ENCODE measurements at places on chromosomes 1 and 21.

- DNase-seq: peak; percentile 21
Measured at GRCh38 chr1:110524311-110525248, 5.6 kb upstream of the KCNA10 start.

GRCh38 chr1:33339413-33339812, 18.5 kb upstream of the A3GALT2 start:
- no peak for DNase-seq

DNA sequence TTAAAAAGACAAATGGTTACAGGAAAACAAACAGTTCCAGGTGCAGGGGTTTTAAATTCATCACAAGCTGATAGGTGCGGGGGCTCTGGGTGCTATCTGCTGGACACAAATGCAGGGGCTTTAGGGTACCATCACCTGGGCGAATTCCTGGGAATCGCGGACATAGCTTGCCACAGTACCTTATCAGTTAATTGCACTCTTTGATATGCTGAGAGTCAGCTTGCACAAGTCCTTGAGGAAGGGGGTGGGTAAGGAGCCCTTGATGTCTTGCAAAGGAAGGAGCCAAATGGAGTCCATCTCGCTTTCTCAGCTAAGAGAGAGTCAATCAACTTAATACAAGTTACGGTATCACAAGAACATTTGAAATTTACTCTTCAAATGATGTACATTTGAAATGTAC, 25.4 kb upstream of the TMEM54 start:
- no peak for DNase-seq

- DNase-seq: no peak
Measured at GRCh38 chr1:27130798-27131197, 24.1 kb downstream of the SLC9A1 start.

DNA sequence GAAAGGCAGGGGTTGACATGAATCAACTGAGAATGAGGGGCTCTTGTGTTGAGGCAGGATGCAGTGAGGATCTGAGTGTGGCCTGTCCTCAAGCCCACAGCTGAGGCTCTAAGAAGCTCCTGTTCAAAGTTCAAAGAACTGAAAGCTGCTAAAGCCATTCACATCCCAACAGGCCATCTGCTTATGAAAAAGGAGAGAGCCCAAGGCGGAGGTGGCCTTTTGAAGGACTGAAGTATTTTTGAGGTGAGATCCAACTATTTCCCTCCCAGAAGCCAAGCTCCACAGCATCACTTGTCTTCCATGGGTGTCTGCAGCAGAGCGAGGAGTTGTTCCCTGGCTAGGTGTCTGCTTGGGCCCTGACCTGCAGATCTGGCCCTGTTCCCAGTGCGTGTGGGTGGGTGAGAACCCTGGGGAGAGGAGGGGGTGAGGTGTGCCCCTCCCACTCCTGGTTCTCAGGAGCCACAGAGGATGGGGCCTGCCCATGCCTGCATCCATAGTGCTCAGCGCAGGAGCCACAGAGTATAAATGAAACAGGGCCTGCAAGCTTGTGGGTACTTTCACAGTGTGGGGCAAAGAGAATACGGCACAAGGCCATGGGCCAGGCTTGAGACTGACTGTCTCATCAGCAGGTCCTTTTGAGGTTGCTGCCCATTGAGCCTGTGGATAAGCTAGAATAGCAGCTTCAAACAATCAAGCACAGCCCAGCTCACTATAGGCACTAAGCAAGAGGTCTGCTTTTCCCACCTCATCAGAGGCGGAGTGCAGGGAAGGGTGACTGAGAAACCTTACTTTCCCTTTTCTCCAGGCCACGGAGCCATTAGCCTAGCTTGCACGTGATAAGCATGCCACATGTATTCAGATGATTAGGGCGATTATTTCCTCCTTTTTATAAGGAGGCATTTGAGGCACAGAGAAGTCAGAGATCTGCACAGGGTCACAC, 15.7 kb downstream of the REG4 start:
- DNase-seq: no peak

DNA sequence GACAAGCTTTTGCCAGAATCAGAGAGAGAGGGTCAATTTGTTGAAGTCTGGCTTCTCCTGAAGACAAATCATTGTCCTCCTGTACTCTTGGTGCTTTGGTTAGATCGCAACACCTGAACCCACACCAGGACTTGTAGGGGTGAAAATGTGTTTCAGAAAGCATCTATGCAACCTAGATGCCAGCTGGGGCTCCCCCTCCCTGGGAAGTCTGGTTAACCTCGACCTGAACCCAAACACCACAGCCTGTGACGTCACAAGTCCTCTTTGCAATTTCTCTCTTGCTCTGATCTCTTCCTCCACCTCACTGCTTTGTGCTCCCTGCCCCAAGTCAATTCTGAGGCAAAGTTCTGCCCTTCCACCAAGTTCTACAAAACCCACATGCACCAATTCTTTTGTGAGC, 42.8 kb upstream of the USP24 start:
- peak; percentile 10 for DNase-seq

GRCh38 chr21:44753357-44753756, 42.0 kb upstream of the TSPEAR start:
- no peak for DNase-seq

GRCh38 chr1:10216090-10216749, 5.8 kb downstream of the KIF1B start:
- DNase-seq: no peak

GRCh38 chr1:29756901-29757725, 520.8 kb downstream of the PTPRU start:
- DNase-seq: no peak

- DNase-seq: no peak
Measured at GRCh38 chr1:222181191-222181590, 366.7 kb downstream of the HHIPL2 start.

DNA sequence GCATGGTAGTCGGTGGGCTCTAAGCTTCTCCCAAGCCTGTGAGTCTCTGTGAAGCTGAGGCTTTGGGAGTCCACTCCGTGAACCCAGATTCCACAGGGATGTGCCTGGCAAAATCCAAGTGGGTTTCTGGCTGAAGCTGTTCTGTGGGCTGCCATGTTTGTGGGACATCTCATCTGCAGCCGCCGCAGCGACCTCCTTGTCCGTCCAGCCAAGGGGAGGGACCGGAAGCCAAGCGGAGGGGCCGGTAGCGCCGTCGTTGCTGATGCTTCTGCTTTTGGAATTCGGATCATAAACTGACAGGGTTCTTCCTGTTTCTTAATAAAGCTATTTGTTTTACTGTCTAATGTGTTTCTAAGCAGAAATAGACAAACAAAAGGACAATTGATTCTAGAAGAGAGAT, 13.3 kb downstream of the KIF26B start:
- no peak for DNase-seq

DNA sequence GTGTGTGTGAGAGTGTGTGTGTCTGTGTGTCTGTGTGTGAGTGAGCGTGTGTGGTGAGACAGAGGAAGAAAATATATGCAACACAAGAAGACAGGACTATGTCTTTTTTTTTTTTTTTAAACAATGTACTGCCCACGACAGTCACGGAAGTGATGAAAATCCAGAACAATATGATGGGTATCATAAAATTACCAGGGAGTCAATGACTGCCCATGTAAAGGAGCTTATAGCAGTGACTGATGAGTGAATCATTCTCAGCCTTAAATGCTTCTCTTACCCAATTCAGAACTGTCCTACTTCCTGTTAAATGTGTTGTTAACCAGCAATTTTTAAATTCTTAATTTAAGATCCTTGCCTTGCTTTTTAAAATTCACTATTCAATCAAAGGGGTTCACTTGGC, 46.6 kb downstream of the RGS7 start:
- DNase-seq: no peak

GRCh38 chr1:112247036-112247597, 148.9 kb upstream of the CTTNBP2NL start:
- no peak for DNase-seq

GRCh38 chr1:153957744-153958110, 685 bp downstream of the CRTC2 start:
- DNase-seq: no peak

GRCh38 chr1:112250892-112251291, 145.1 kb upstream of the CTTNBP2NL start:
- DNase-seq: no peak

DNA sequence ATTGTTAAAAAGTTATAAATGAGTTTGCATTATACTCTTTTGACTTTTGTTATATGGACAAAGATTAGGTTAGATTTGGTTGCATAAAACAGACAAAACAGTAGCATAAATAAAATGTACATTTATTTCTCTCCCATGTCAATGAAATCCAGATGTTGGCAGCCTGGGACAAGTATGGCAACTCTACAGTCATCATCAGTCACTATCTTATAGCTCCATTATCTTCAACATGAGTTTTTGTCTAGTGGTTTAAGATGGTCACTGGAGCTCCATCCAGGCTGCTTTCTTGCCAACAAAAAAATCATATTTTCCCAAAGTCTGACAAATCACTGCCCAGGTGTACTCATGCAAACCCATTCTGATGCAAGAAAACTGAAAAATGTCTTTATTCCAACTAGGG, 83.8 kb downstream of the CD58 start:
- no peak for DNase-seq

DNA sequence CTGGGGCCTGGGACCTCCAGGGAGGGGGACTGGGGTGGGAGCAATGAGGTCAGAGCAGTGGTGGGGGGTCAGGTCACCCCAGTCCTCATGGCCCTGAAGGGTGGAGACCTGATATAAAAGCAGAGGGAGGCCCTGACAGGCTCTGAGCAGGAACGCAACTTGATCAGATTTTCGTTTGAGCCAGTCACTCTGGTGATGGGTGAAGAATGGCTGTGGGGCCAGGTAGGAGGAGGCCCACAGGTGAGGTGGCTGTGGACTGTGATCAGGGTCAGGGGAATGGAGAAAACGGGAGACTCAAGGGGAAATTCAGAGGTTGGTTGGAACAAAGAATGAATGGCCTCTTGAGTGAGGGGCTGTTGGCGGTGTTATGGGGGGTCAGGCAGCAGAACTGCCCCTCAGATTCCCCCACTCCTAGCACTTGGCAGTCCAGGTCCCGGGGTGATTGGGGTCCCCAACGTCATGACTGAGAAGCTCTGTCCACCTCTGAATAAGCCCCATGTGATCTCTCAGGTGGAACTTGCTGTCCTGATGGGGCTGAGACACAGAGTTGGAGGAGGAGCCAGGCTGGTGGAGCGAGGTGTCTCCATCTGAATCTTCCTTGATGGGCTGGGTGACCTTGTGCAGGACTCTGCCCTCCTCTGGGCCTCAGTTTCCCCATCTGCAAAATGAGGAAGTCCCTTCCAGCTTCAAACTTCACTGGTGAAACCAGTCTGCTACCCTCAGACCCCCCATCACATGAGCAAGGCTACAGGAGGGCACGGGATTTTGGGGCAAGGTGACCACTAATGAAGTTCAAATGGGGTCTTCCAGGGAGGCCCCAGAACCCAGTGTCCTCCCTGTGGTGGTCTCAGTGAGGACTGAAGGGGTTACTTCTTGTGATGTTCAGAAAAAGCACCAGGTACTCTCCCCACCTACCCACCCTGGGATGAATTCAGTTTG, 683.0 kb downstream of the MATN1 start:
- no peak for DNase-seq

DNA sequence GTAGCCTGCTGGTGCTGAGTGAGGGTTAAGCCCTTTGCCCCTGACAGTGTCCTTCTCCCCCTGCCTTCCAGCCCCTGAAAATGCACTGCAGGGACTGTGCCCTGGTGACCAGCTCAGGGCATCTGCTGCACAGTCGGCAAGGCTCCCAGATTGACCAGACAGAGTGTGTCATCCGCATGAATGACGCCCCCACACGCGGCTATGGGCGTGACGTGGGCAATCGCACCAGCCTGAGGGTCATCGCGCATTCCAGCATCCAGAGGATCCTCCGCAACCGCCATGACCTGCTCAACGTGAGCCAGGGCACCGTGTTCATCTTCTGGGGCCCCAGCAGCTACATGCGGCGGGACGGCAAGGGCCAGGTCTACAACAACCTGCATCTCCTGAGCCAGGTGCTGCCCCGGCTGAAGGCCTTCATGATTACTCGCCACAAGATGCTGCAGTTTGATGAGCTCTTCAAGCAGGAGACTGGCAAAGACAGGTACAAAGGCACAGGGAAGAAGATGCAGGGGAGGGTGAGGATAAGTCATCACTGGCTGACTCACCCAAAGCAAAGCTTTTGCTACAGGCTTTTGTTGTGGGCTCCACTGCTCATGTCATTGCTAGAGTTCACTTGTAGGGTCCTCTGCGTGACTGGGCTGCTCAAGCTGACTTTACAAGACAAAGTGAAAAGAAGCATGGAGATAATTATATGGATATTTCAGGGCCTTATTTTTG, 174.9 kb downstream of the PIGK start:
- no peak for DNase-seq

DNA sequence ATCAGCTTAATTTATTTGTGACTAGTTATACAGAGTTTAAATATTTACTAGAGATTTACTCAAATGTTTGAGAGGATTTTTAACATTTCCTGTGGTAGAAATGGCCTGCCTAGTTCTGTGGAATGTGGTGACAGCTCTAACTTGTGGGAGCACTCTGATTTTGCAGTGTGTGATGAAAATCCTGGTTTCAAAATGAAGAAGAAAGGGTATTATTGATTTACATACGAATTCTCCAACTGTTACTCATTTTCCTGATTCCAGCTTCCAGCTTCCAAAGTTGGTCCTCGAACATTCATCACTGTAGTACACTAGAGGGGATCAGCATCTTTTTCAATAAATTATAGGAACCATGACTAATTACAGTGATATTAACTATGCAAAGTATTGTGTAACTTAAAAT, 462.7 kb upstream of the PKN2 start:
- DNase-seq: no peak

DNA sequence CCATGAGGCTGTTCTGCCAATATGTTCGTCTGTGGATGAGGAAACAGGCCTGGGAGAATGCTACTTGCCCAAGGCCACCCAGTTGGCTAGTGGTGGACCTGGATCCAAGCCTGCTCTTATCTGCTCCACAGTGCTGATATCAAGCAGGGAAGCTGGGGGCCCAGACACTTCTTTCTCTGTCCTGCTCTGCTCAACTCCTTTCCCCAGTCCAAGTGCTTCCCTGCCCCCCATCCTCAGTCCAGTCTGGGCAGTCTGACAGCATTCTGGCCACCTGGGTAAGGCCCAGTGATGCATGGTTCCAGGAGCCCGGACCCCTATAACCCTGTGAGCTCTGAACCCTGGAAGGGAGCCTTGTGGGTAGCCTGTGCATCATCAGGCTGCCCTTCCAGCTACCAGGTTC, 4.2 kb upstream of the PAQR7 start:
- no peak for DNase-seq

GRCh38 chr1:32494196-32494595, 29.3 kb downstream of the ZBTB8B start:
- no peak for DNase-seq

- DNase-seq: no peak
Measured at GRCh38 chr1:156062189-156062588, 1.2 kb downstream of the RAB25 start.

GRCh38 chr1:117231748-117232373, 21.1 kb upstream of the VTCN1 start:
- no peak for DNase-seq

- no peak for DNase-seq
Measured at GRCh38 chr1:61081144-61081685, 1.1 kb upstream of the NFIA start.

DNA sequence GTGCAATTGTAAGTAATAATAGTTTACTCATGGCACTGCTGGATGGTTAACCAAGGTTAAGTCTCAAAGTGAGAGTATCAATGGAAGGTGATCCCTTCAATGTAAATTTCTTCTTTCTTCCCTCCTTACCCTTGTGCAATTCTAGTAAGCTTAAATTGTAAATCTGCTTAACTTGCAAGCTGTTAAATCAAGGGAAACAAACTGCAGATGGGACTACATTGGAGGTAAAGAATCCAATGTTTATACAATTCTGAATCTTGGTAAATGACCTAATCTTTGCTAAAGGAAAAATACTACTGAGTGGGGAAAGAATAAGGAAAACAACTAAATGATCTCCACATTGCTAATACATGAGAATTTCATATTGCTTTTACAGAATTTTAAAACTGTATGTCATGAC, 6.7 kb upstream of the CD55 start:
- DNase-seq: no peak

GRCh38 chr21:34129039-34129891, 55.9 kb downstream of the MRPS6 start:
- peak; percentile 24 for DNase-seq
